ENCODE measurements at places on chromosomes 3 and 15.

DNA sequence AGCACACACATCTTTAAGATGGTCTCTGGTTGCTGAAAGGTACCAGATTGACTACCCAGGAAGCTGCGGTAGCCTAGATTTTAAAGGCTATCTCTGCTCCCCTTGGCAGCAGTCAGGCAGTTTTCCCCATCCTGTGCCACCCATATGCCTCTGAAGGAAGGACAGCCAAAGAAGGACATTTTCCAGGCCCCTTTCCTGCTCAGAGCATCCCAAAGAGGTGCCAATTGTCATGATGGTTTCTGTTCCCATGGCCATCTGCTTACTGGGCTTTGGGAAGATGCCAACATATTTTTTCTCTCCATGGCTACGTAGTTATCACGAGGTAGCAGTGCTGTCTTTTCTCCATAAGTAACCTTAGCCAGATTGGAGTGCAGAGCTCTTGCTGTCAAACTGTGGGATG lies 39.7 kb downstream of the UNC13C start:
- DNase-seq: no peak

GRCh38 chr3:51717947-51718346 lies 11.1 kb downstream of the GRM2 start:
- no peak for DNase-seq

DNA sequence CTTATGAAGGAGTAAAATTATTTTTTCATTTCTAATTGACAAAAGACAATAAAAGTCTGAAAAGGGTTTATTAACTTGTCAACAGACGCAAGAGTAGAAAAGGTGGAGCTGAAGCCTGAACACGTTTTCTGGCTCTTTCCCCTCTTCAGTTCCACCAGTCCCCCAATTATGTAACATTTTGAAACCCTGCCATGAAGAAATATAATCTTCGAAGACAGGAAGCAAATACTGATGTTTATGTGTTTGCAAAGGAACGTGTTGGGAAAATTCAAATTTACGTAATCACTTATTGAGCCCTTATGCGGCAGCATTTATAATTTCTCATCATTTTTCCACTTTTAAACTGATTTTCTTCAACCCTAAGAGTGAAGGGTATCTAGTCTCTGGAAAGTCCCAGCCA lies 767 bp downstream of the AP3S2 start:
- DNase-seq: no peak

GRCh38 chr3:119013951-119014350 lies 20.7 kb downstream of the IGSF11 start:
- DNase-seq: no peak

- peak; percentile 45 for DNase-seq
These were observed 421 bp downstream of the KLHL18 start for GRCh38 chr3:47283193-47283537.

DNA sequence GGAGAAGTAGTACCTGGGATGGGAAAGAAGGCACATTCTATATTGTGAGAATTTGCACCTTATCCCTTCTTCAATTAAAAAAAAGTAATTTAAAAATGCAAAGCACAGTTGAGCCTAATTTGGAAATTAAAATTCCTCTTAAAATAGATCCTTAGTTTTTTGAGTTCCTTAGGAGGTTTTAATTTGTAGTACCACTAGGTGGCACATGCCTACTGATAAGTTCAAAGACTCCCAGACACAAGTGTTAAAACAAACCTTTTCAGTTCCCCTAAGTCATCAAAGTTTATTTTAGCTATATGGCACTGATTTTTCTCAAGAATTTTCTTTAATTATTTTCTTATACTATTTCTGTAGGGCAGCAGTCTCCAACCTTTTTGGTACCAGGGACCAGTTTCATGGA lies 127.6 kb upstream of the AZI2 start:
- peak; percentile 30 for DNase-seq

- DNase-seq: no peak
These were observed 102.1 kb downstream of the LINGO1 start for GRCh38 chr15:77530576-77530975.

DNA sequence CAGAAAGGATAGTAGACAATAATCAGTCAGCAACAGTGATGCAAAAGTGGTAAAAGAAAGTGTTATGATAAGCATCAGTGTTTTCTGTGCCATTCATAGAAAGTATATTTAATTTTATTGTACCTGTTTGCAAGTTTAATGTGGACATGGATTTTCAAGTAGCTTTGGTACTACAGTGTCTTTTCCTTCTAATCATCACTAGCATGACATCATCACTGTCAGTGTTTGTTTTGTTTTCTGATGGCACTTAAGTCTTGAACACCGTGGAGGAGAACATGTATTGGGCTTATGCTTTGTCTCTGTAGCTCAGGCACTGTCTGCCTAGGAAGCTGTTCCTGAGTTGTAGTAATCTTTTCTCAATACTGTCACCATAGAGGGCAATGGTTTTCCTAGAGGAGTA lies 41.9 kb downstream of the SETD5 start:
- no peak for DNase-seq

DNA sequence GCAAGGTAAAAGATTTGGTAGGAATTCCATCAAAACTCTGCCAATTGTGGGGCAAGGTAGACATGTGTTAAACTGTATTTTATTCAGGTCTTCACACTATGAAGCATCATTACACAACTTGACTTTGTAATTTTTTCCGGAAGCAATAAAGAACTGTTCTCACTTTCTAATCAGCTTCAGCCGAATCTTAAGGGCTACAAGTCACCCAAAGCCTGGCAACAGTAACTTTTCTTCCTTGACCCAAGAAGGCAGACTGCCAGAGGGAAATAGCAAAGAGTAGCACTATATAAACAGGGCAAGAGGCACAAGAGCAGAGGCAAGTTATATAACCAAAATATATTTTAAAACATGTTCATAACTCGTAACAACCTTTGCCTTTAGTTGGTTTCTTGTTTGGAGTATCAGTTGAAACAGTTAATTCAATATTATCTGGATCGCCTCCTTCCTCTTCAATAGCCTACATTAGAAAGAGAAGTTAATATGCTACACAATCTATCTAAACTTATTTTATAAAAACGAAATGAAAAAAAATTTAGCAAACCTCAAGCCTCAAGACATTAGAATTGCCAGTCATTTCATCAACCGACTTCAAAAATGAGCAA lies 1.4 kb downstream of the SLTM start:
- peak; percentile 55 for DNase-seq

DNA sequence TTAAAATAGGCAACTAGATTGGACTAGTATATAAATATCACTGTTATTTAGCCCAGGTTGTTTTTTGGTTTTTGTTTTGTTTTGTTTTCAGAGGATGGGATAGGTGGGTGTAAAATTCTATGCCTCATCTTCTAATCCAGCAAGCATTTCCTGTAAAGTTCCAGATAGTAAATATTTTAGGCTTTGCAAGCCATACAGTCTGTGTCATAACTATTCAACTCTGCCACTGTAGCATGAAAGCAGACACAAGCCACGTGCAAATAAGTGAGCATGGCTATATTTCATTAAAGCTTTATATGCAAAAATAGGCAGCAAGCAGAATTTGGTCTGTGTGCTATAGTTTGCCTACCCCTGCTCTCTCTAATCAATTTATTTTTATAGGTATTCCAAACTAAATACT lies 657.3 kb upstream of the TGFBR2 start:
- no peak for DNase-seq

- DNase-seq: no peak
These were observed 8.6 kb downstream of the KLHL25 start for GRCh38 chr15:85785887-85786780.

GRCh38 chr3:128426128-128426921 lies 40.4 kb downstream of the DNAJB8 start:
- DNase-seq: peak; percentile 58

DNA sequence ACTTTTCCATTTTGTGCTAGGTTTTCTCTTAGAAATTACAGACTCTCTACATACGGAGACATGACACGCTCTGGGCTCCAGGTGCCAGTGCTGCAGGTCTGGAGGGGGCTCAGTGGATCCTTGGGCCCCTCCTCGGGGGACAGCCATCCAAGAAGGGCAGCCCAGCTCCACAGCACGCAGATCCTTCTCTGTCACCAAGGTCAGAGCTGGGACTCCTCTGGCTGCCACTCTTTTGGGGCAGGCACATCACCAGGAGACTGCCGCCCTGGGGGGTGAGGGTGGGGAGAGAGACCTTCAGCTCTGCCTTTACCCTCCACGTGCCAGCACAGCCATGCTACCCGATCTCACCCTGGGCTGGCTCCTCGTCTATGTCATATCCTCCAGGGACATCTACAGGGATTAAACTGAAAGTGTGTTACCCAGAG lies 65.6 kb downstream of the ATP10A start:
- DNase-seq: no peak

DNA sequence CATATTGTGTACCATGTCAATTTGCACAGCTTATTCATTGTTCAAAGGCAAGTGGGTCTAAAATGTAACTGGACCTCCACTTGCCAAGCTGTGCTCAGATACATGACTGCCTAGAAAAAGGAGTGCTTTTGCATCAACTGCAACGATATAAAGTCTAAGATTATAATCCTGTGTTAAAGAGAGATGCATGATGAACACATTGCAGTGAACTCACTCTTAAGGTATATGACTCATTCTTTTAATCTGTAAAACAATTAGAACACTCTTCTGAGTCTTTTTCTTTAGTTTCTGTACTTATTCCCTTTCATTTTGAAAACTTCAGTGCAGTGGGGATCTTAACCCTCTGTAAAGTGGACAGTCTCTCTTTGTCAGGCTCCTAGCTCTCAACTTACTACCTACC lies 982.8 kb downstream of the ROBO1 start:
- DNase-seq: no peak

DNA sequence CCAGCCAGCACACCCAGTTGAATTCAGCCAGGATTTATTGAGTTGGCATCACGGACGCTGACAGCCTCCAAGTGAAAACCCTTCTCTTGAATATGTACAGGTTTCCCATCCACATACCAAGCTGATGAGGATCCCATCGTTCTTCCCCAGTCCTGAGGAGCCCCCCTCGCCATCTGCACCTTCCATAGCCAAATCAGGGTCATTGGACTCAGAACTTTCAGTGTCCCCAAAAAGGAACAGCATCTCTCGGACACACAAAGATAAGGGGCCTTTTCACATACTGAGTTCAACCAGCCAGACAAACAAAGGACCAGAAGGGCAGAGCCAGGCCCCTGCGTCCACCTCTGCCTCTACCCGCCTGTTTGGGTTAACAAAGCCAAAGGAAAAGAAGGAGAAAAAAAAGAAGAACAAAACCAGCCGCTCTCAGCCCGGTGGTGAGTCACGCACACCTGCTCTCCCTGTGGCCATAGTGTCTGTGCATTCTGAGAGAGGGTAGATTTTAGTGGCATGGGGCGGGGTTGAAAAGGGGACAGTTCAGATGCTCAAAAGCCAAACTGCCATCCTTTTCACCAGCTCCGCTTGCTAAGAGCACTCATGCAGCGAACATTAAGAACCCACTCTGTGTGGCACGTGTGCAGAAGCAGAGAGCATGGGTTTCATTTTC lies 51.2 kb downstream of the KLHL25 start:
- no peak for DNase-seq
